ENCODE measurements at places on chromosomes 1 and 21.

DNA sequence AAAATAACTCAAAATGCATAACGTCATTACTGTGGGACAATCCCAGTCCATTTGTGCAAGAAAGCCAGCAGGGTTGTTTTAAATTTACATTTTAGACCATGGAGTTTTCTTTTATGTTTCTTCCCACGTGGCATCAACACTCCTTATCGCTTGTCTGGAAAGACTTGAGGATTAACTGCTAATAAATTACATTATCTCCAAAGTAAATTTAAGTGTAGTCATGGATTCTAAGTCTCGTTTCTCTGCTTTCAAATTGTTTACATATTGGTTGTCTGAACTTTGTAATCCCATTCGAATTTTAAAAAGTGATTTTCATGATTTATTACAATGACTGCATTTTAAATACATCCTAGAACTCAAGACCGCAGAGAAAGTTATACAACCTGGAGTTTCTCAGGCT, 119.3 kb upstream of the ADAMTS5 start:
- no peak for DNase-seq

- DNase-seq: peak; percentile 68
Observed at GRCh38 chr21:45019076-45019886, 55.1 kb upstream of the ADARB1 start.

GRCh38 chr1:153404768-153405167, 11.6 kb upstream of the S100A7A start:
- DNase-seq: peak; percentile 24

- DNase-seq: no peak
Observed at GRCh38 chr1:238318294-238319110, 427.8 kb upstream of the ZP4 start.

GRCh38 chr1:58246549-58246948, 300.0 kb downstream of the OMA1 start:
- DNase-seq: no peak

- no peak for DNase-seq
Observed at GRCh38 chr1:55275941-55276341, 60.8 kb upstream of the USP24 start.

DNA sequence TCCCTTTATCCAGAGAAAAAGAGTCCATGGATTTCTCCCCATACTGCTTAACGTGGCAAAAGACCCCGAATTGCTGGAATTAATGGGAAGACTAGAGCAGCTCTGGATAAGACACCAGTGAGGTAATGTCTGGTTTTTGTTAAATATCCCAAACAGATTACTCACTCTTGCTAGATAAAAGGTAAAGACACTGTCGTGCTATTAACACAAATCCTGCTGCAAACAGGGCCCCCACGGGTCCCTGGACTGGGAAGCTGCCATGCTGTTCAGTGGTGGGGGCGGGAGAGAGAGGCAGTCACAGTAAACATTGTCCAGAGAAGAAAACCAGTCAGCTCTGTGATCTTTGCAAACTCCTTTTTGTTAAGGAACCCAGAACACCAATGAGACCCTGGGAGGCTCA, 15.2 kb upstream of the SRP9 start:
- no peak for DNase-seq

DNA sequence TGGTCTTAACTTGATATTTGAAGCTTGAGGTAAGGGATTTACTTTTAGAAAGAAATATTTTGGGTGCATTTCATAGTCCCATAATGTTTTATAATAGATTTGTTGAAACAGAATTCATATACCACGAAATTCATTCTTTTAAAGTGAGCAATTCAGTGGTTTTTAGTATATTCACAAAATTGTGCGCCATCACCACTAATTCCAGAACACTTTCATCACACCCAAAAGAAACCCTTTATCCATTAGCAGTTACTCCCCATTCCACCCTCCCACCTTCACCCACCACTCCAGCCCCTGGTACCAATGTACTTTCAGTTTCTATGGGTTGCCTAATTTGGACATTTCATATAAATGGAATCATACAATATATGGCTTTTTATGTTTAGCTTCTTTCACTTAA, 38.9 kb upstream of the DMRTB1 start:
- DNase-seq: no peak

GRCh38 chr1:208112401-208112800, 131.8 kb downstream of the PLXNA2 start:
- no peak for DNase-seq

DNA sequence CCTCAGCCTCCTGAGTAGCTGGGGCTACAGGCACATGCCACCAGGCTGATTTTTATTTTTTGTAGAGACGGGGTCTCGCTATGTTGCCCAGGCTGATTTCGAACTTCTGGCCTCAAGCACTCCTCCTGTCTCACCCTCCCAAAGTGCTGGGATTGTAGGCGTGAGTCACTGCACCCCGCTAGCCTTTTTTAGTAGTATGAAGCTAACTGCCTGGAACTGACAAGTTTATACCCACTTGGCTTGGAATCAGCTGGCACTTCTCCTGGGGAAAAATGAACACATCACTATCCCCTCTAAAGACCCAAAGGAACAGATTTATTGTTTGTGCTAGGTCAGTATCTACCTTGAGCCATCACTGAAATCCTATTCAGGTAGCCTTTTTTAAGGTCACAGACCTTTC, 19.0 kb downstream of the TMEM63A start:
- no peak for DNase-seq

GRCh38 chr1:40316595-40317393, at the start of gene COL9A2:
Gene COL9A2 (minus strand): TSS chr1:40317286. CDS start chr1:40317197, 89 bp downstream.
- peak; percentile 64 for DNase-seq

DNA sequence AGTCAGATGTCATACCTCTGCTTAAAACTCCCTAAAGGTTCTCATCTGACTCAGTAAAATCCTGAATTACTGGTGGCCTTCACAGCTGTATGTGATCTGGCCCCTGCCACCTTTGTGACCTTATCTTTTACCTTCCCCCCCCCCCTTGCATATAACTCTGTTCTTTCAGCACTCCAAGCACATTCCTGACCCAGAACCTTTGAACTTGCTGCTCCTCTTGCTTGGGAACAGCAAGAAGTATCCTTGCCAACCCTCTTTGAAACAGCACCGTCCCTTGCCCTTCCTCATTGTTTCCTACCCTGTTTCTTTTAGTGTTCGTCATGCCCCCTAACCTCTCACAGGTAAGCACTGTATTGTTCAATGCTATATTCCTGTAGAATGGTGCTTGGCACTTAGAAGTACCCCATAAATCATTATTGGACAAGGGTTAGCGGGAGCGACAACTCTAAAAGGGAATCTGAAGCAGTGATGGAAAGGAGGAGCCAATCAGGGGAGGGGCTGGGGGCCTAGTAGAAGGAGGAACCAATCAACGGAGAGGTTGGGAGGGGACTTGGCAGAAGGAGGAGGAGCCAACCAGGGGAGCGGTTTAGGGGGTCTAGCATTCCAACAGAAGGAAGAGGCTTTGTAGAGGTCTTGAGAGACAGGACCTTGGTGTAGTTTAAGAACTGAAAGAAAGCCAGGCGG, 13.9 kb downstream of the CACHD1 start:
- DNase-seq: no peak

GRCh38 chr1:91736715-91737615, 149.0 kb downstream of the TGFBR3 start:
- peak; percentile 77 for DNase-seq

- DNase-seq: peak; percentile 77
Observed at GRCh38 chr1:27031235-27032118, 18.8 kb upstream of the TENT5B start.

- DNase-seq: no peak
Observed at GRCh38 chr1:186802388-186802787, 26.4 kb upstream of the PLA2G4A start.

DNA sequence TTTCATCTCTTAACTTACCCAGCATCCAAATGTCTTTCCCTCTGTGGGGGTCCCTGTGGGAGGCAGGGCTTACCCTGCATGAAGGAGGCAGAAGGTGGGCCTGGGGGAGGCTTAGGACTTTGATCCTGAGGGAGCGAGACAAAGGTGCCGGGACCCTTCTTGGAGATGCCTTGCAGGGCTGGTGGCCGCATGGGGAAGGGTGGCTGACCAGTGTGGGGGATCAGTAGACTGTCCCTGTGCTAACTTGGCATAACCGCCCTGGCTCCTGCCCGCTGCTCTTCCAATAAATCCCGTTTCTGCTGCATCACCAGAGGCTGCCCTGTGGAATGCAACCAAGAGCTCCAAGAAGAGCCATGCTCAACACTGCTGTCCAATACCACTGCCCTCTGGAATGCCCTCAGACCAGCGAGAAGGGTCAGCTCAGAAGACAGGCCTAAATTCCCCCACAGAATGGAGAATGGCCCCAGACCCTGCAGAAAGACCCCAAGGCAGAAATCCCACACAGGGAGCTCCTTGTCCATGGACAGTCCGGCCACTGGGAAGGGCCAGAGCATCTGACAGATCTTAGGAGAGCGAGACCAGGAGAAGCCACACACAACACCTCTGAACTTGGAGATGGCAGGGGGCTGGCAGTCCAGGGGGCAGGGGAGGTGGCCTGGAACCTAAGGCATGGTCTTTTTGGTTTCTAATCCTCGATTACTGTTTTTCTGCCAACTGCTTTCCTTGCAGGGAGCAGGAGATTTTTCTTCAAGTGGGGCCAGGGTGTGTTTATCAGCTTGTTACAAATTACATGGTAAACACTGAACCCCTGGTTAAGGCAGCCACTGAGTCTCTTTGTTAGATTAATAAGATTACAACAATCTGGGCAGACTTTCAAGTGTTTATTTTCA, 46.7 kb upstream of the DMRTB1 start:
- no peak for DNase-seq

DNA sequence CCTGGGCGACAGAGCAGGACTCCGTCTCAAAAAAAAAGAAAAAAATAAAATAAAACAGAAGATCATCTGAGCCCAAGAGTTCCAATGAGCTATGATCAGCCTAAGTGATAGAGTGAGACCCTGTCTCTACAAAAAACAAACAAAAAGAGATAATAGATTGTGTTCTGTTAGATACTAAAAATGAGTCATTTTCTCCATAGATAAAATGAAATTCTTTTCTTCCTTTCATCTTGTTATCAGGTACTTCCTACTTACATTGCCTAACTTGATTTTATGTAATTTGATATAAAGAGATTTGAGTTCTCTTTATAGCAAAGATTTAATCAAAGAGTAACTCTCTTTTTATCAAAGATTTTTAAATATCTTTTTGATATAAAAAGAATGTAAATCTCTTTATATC, 19.3 kb upstream of the PTGS2 start:
- DNase-seq: no peak

GRCh38 chr1:230208619-230209261, 141.7 kb downstream of the GALNT2 start:
- no peak for DNase-seq

- peak; percentile 63 for DNase-seq
Observed at GRCh38 chr1:151612501-151613281, 841 bp downstream of the SNX27 start.

DNA sequence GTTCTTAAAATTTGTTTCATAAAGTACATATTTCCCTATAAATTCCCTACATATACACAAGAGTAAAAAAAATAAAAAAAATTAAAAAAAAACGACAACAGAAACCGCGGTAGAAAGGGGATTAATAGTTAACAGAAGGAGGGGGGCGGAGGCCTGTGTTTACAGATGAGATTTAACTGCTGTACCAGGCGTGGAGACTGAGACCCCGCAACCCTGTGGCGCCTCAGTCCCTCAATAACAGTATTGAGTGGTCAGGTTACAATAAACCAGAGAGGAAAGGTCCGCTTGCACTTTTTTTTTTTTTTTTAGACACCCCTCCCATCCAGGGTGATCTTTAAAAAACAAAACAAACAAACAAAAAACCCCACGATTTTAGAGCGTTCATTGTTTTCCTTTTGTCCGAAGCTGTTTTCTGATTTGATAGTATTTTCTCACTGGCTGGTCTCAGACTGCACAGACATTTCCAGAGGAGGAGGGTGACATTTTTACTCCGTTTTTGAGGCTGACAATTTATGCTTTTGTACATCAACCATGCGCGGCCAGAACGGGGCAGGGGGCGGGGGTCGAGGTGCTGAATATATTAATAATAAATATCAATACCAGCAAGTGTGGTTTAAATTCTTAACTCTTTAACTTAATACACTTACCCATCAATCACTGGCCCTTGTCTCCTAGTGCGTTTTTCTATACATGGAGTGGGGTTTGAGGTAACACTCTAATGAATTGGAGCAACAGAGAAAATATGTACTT, 1223.9 kb downstream of the BRINP3 start:
- DNase-seq: no peak

GRCh38 chr21:42395302-42395701, 550 bp downstream of the TMPRSS3 start:
- no peak for DNase-seq

DNA sequence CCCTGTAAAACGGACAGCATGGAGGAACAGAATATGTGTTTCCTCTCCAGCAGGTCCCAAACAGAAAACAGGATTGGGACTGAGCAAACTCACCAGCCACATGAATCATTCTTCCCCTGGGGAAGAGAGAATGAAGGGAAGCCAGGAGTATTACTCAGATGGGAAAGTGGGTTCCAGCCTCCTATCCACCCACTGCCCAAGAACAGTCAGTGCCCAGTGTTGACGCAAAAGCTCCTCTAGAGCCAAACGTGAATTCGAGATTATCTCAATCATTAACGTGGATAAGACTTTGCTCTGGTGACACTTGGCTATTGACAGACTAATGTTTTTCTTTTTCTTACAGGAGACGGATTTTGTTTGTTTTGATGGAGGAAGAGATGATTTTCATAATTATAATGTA, 9.3 kb downstream of the MIA3 start:
- DNase-seq: no peak

- DNase-seq: no peak
Observed at GRCh38 chr21:43855955-43856354, 9.1 kb upstream of the AGPAT3 start.

GRCh38 chr1:152858062-152858461, 1.7 kb upstream of the LCE7A start:
- no peak for DNase-seq

GRCh38 chr1:37846647-37847339, 12.6 kb downstream of the MTF1 start:
- no peak for DNase-seq

DNA sequence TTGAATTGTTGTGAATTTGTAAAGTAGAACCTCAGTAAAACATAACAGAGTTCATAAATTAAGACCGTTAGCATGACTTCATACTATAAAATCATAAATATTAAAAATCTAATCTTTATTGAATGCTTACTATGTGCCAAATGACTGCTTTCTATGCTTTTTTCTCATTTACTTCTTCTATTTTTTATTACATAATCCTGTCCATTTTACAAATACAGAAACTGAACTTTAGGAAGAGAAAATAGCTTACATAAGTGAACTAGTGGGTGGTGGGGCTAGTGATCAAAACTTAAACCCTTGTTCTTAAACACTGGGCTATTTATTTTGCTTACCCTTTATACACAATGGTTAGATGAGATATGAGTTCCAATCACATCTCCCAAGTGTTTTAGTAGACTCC, 122.3 kb downstream of the ZC3H11B start:
- DNase-seq: no peak

DNA sequence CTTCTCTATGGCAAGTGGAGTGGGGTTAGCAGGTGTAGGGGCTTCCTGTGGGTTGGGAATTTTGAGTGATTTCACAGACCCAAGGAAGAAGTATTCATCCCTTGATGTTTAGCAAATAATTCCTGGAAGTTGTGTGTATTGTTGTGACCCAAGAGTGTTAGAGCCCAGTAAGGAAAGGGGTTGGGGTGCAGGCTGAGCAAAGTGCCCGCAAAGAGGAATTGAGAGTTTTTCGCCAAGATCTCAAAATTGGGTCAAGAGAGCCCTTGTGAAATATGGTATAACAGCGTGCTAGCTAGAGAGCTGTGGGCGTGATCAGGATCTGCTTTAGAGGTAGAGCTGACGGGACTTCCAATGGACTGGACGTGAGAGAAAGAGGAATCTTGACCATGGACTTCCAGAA, 73.0 kb upstream of the LAPTM5 start:
- no peak for DNase-seq

- DNase-seq: no peak
Observed at GRCh38 chr1:22584001-22584562, 20.8 kb downstream of the EPHA8 start.

Measured in neural progenitor cell (in vitro differentiated cells).